Stimulated activated CD8-positive, alpha-beta memory T cell treated with anti-CD3 and anti-CD28 coated beads, Interleukin-4, amount 100 ng/mL, for 4 hours (primary cell): ENCODE measurements at places on chromosomes 5 and 9.

GRCh38 chr9:104882566-104882965 lies 45.4 kb downstream of the ABCA1 start:
- DNase-seq, result no peak

DNA sequence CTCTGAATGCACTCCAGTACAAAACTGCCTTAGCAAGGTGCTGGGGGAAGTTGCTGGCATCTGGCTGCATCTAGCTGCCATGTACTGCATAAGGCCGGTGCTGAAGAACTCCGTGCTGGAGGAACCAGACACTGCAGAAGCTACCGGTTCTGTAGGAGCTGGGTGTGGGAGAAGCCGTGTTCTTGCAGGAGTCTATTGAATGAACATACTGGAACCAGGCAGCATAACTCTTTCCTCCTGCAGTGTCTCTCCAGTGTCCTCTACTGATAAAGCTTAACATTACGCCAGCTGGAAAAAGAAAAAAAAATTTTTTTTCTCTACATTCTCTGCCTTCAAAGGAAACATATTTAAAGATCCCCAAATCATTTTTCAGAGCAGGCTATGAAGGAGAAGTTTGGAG lies 38.5 kb downstream of the VPS13A start:
- no peak for DNase-seq

- DNase-seq, result no peak
Measured at GRCh38 chr9:28105001-28105400, 531.7 kb upstream of the C9orf72 start.

DNA sequence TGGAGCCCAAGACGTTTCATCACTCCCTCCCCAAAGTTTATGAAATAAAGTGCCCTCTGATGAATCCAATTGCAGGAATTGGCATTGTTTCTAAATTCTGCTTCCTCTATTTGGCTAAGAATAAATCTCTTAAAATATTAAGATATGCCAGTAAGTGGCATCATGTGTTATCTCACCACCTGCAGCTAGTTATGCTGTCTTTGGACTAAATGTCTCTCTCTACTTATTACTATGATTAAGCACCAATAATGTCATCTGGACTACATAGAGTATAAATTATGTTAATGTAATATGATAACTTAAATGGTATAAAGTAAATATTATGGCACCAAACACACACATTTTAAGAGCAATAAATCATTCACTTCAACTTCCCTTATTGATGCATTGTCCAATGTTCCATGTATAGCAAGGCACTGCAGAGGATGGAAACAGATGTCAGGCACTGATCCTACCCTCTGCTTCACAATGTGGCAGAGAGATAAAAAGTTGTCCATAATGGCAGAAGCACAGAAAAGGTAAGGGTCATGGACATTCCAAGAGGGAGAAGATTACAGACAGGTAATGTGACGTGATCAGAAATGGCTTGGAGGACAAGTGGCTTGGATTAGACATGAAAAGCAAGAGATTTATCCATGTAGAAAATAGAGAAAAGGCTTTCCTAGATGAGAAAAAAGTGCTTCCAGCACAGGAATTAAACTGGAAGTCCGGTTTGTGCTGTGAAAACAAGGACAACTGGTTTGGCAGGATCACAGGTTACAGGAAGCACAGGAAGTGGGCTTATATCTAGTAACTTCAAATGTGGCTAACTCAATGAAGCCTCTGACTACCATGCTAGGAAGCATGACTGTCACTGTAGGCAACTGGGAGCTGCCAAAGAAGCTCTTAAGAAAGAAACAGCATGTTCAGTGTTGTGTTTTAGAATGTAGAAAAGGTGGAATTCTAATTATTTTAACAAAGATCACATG lies 26.7 kb downstream of the MARCHF11 start:
- no peak for DNase-seq

GRCh38 chr9:128913048-128913900 lies 7.5 kb upstream of the PHYHD1 start:
- no peak for DNase-seq
